CD4-positive, alpha-beta T cell treated with Interleukin-12 subunit alpha and Interleukin-12 subunit beta, for 1 hour (primary cell): ENCODE measurements at places on chromosomes 13 and 19.

DNA sequence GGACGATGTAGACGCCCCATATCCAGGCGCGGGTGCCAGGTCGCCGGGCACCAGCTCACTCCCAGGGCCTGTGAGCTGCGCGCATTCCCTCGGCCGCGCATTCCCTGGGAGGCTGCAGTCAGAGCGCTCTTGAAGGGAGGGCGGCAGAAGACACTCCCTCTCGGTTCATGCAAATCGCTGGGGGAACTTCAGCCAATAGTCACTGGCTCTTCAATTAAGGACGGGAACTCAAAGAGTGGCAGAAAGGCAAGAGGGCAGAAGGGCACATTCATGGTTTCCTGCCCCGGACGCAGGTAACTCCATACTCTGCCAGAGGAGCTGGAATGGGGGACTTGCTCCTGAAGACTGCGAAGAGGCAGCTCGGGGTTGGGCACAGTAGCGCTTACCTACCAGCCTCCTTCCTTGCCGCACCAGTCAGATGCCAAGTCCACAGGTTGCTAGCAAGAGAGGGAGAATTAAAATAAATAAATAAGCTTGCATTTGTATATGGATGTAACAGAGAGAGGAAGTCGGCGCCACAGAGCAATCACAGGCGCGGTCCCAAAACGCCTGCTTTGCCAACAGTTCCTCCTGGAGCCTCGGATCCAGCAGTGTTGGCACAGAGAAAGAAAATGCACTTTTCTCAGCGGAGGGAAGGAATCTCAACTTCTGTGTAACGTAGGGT is 459 bp downstream of the PCDH20 start:
- DNase-seq = no peak

- DNase-seq = peak; percentile 41
Observed at GRCh38 chr19:35451338-35452096, 3.5 kb downstream of the FFAR2 start.

DNA sequence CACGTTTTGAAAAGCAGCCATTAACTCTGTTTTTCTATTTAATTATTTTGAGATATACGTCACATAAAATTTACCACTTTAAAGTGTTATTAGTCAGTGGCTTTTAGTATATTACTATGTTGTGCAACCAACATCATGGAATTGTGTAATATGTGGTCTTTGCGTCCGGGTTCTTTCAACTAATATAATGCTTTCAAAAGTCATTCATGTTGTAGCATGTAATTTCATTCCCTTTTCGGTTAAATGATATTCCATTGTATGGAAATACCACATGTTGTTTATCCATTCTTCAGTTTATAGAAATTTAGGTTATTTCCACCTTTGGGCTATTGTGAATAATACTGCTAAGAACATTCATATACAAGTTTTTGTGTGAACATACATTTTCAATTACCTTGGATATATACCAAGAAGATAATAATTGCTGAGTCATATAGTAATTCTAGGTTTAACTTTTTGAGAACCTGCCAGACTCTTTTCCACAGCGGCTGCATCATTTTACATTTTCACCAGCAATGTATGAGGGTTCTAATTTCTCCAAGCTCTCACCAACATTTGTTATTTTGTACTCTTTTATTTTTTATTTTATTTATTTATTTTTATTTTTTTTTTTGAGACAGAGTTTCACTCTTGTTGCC is 28.1 kb upstream of the CLDN10 start:
- DNase-seq = no peak

DNA sequence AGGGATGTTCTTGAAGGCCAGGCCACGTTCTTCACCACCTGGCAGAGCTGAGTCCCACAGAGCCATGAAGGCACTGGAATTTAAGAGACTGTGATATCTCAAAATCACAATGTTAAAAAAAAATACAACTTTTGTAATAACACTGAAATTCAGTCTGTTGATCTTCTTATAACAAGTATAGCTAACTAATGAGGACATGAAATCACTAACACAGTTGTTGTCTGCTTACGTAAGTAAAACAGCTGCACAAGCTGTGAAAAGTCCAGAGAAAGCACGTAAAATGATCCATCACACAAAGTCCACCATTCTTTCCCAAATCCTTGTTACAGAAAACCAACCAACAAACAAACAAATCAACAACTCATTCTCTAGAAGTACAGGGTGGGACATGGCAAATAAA is 32.9 kb downstream of the FLT3 start:
- no peak for DNase-seq

GRCh38 chr19:42596391-42597072 is 1.8 kb upstream of the CEACAM8 start:
- DNase-seq = peak; percentile 33

GRCh38 chr13:109782066-109782822 is 4.1 kb downstream of the IRS2 start:
- no peak for DNase-seq

DNA sequence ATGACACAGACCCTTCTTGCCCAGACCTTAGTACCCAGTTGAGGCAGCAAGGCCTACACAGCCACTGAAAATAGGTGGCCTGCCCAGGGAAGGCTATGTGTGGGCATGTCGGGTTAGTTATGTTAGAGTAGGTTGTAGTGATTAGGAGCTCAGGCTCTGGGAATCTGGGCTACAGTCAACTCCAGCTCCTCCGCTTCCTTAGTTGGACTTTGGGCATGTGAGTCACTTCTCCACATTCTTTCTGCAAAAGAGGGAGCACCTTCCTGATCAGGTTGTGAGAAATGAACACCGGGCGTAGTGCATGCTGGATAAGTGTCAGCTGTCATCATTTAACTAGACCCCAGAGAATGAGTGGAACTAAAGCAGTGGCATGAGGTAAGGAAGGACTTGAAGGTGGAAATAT is 64.8 kb downstream of the ARHGAP35 start:
- DNase-seq = no peak

DNA sequence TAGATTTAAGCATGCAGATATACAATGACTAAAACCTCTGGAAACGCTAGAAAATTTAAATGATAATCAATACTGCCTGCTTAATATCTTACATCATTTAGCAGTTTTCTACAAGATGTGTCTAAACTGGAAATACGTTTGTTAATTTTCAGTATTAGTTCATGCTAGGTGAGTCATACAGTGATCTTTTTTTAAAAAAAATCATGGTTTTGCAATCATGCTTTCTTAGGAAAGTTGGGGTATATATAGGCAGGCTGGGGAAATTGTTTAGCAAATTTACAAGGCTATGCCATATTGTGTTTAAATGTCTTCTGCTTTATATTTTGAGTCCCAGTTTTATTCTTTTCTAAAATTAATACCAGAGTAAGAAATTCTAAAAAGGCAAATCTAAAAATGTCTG is 245.4 kb upstream of the SPRY2 start:
- DNase-seq = no peak

- DNase-seq = no peak
Observed at GRCh38 chr19:6274756-6275155, 5.0 kb downstream of the MLLT1 start.

GRCh38 chr19:391726-392374 is 17.1 kb downstream of the C2CD4C start:
- no peak for DNase-seq
